H9 (cell line): ENCODE measurements at places on chromosomes 4 and X. TPM values are rescaled to one million over a fixed set of nuclear protein-coding genes. Genes with fewer than 3 reads are reported as not detected.

DNA sequence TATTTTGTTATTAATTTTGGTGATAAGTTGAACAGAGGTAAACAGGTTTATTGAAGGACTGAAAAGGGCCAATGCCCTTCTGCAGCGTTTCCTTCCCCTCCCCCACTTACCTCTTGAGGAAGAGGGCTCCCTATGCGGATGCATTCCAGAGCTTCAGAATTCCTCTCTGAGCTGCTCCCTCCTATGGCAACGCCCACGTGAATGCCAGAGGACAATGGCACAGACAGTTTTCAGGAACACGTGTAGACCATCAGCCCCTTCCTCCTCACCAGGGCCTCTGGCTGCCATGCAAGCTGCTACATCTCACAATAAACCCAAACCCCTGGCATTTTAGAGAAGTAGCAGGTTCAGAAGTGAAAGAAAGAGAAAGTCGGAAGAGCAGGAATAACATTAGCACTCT is 127.9 kb downstream of the CHRDL1 start:
- DNase-seq: peak; percentile 88
- H3K36me3 ChIP-seq: peaks cover 5% of the 10 kb centered on the region; the same call in 1 of the 2 replicates
- no peaks in the 10 kb centered on the region for H3K27me3 ChIP-seq
- no peak overlapping the region for H3K4me3 ChIP-seq
- peaks cover 4% of the 10 kb centered on the region; the same call in 1 of the 2 replicates for H3K4me1 ChIP-seq

GRCh38 chr4:1795299-1796195 is 2.5 kb downstream of the FGFR3 start:
- no peaks in the 10 kb centered on the region for H3K4me1 ChIP-seq
- H3K36me3 ChIP-seq: peaks cover 24% of the 10 kb centered on the region
- H3K4me3 ChIP-seq: peak overlapping the region; percentile 58
- no peak overlapping the region for H3K27ac ChIP-seq
- no peak for DNase-seq

GRCh38 chr4:173073939-173074500 is 94.6 kb upstream of the GALNT7 start:
- H3K36me3 ChIP-seq: peaks cover 22% of the 10 kb centered on the region
- H3K4me3 ChIP-seq: peak overlapping the region; percentile 2; the same call in 1 of the 2 replicates
- no peak for DNase-seq
- peak overlapping the region; percentile 96 for H3K27ac ChIP-seq

DNA sequence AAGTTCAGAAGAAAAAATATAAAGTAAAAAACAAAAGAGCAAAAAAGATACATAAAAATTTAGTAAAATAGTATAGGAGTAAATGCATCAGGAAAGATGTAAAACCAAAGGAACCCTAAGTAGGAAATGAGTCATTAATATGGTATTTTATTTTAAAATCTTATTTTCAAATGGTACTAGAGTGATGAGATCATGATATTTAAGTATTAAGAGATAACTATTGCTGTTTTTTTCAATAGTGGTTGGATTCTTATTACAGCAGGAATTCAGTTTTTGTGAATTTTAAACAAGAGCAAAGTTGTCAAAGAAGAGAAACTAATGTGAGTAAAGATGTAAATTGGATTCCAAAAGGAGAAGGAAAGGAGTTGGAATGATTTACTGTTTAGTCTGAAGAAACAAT is 20.0 kb downstream of the EMCN start:
- no peaks in the 10 kb centered on the region for H3K36me3 ChIP-seq
- H3K27me3 ChIP-seq: no peaks in the 10 kb centered on the region
- DNase-seq: no peak
- H3K4me1 ChIP-seq: no peaks in the 10 kb centered on the region

DNA sequence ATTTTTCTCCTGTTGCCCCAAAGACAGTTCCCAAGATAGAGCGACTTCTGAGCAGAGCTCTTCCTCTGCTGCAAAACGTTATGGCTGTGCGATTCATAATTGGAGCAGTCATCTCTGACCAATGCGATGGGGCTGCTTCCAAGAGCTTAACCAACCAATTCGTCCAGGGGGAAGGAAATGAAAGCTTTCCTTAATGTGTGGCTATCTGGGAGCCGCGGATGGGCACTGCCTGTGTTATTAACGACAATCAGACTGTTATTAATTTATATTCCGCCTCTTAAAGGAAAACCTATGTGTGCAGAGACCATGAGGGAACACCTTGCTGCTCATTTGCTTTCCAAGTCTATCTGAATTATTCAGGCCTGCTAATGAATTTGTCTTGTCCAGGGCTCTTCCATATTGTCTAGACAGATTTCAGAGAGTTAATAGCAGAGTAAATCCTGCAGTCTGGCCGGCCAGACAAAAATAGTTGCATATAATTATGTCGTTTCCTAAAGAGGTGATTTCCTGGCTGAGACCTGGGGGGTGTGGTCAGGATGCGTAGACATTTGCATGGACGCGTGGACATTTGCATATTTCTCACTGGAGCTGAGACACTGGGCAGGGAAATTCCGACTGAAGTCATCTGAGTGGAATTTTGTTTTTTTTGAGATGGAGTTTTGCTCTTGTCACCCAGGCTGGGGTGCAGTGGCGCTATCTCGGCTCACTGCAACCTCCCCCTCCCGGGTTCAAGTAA is 135.4 kb downstream of the HMX1 start:
- H3K27ac ChIP-seq: no peak overlapping the region
- DNase-seq: no peak
- no peak overlapping the region for H3K4me3 ChIP-seq

DNA sequence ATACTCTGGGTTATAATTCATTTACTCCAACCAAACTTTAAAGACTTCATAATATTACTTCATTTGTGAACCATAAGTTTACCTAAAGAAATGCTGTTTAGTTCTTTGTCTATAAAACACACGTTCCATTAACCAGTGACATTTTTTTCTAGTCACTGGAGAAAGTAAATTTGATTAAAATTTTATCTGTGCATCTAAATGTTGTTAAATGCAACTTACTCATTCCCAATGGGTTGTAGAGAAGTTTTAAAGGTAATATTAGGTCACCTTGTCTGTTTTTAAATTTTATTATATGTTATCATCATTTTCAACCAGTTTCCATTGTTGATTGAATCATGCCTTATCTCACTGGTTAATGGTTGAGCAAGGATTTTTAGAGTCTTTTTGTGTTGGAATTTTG is 401.4 kb downstream of the CCSER1 start:
- H3K4me1 ChIP-seq: no peaks in the 10 kb centered on the region
- no peak overlapping the region for H3K4me3 ChIP-seq
- no peak overlapping the region for H3K27ac ChIP-seq

DNA sequence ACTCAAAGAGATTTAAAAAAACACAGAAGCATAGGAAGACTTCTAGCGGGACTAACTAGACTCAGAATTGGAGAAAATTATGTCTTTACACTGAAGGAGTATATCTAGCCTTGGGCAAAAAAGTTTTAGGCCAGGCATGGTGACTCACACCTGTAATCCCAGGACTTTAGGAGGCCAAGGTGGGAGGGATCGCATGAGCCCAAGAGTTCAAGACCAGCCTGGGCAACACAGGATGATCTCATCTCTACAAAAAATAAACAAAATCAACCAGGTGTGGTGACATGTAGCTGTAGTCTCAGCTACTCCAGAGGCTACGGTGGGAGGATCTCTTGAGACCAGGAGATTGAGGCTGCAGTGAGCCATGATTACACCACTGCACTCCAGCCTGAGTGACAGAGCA is 99.5 kb downstream of the NEUROG2 start:
- H3K4me1 ChIP-seq: no peaks in the 10 kb centered on the region; the same call in 1 of the 2 replicates
- DNase-seq: no peak
- H3K27ac ChIP-seq: no peak overlapping the region

- no peak for DNase-seq
- H3K36me3 ChIP-seq: no peaks in the 10 kb centered on the region
- H3K4me3 ChIP-seq: no peak overlapping the region
- H3K4me1 ChIP-seq: no peaks in the 10 kb centered on the region
- H3K27me3 ChIP-seq: no peaks in the 10 kb centered on the region
These were observed 201.7 kb upstream of the ADAMTS3 start for GRCh38 chr4:72770708-72771107.

DNA sequence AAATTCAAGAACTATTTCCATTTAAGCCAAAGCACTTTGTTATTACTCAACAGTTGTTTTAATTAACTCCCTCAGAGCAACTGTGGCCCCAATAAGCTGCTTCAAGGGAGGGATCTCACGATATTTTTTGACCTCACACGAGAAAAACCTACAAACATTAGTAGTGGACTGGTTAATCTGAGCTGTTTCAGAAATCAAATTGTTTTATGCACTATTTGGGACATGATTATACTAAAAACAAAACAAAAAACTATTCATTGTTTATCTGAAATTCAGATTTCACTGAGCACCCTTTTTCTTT is 74.3 kb downstream of the DCHS2 start:
- H3K27me3 ChIP-seq: no peaks in the 10 kb centered on the region
- H3K27ac ChIP-seq: no peak overlapping the region
- H3K4me3 ChIP-seq: peak overlapping the region; percentile 84
- no peak for DNase-seq

DNA sequence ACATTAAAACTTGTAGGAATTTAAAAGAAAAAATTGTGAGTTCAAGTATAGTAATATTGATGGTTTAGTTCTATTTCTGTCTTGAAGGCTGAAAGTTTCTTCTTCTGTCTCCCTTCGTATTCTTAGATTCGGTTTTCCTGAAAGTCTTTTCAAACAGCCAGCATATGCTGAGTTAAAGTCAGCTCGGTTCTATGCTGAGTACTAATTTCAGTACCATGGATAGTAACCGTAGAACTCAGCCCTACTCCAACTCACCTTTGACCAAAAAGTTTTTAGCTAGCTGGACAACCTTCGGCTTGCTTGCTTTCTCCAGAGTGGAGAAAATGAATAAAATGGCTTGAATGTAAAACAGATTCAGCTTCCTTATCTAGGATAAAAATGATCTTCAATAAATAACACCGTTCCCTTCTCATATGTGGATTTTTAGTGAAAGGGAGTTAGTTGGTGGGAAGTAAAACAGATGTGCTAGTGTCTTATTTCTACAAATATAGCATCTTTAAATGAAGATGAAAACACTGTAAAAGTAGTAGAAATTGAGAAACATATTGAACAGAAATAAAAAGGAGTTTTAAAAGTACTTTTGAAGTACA is 5.2 kb downstream of the POU4F2 start:
- H3K4me1 ChIP-seq: no peaks in the 10 kb centered on the region
- H3K27ac ChIP-seq: no peak overlapping the region
- H3K27me3 ChIP-seq: peaks cover 69% of the 10 kb centered on the region
- no peak for DNase-seq

- H3K36me3 ChIP-seq: no peaks in the 10 kb centered on the region; the same call in 2 of the 3 replicates
- H3K27ac ChIP-seq: no peak overlapping the region
- no peaks in the 10 kb centered on the region for H3K4me1 ChIP-seq
These were observed 3.2 kb downstream of the TIGD4 start for GRCh38 chr4:152776352-152776751.

GRCh38 chrX:7168371-7168770 is 20.4 kb upstream of the PUDP start:
- no peaks in the 10 kb centered on the region for H3K4me1 ChIP-seq
- DNase-seq: no peak
- no peaks in the 10 kb centered on the region; the same call in 1 of the 3 replicates for H3K36me3 ChIP-seq

DNA sequence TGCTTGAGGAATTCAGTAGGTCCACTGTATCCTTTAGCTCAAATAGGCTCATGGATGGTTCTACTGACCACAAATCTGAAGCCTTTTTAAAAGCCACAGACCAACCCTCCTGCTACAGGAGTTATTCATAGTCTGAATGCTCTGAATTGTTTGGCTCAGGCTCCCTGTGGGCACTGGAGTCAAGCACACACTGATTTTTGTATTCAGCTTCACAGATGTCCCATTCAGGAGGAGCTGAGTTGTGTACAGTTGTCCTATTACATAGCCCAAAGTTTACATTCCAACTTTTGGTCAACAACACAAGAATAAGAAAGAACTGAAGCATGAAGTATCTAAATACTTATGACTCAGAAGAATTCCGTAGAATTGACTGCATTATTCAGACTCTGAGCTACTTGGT is 243.9 kb downstream of the UNC5C start:
- no peaks in the 10 kb centered on the region; the same call in 1 of the 2 replicates for H3K4me1 ChIP-seq
- H3K27me3 ChIP-seq: no peaks in the 10 kb centered on the region

- H3K4me3 ChIP-seq: no peak overlapping the region
- no peaks in the 10 kb centered on the region for H3K36me3 ChIP-seq
- H3K27me3 ChIP-seq: no peaks in the 10 kb centered on the region; the same call in 1 of the 2 replicates
- no peak overlapping the region for H3K27ac ChIP-seq
These were observed 17.4 kb upstream of the AFAP1 start for GRCh38 chr4:7956934-7957656.

DNA sequence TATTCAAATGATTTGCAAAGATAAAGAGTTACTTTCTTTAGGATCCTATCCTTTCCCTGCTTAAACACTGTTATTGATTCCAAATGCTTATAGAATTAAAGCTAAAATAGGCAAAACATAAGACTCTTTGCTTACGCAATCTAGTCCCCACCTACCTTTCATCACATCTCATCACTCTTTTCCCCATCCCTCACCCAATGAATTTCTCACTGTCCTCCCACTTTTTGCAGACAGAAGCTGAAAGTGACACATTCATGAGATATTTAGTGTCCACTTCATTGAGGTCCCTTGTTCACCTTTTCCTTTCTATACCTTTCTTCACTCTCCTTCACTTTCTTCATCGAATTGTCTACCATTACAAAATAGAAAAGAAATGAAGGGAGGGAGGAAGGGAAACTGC is 424 bp downstream of the SATL1 start:
- no peaks in the 10 kb centered on the region for H3K4me1 ChIP-seq
- DNase-seq: no peak
- peaks cover 21% of the 10 kb centered on the region for H3K36me3 ChIP-seq
- no peak overlapping the region for H3K27ac ChIP-seq
- H3K4me3 ChIP-seq: peak overlapping the region; percentile 85

MAGEB2 gene
- 0.13 and 0.18 TPM in 2 replicates for total RNA-seq

FTSJ1 gene
- total RNA-seq: 49.4 and 52.8 TPM in 2 replicates

DCUN1D4 gene
- total RNA-seq: 44.5 and 46.7 TPM in 2 replicates

MND1 gene
- 20.5 and 21.0 TPM in 2 replicates for total RNA-seq

CENPVL2 gene
- 2.8 TPM in 2 replicates for total RNA-seq

LDB2 gene
- total RNA-seq: 22.5 and 25.8 TPM in 2 replicates

UBE2D3 gene
- 377 and 378 TPM in 2 replicates for total RNA-seq

CPZ gene
- 36.4 and 37.3 TPM in 2 replicates for total RNA-seq
